ENCODE measurements at places on chromosomes 3 and 15.

DNA sequence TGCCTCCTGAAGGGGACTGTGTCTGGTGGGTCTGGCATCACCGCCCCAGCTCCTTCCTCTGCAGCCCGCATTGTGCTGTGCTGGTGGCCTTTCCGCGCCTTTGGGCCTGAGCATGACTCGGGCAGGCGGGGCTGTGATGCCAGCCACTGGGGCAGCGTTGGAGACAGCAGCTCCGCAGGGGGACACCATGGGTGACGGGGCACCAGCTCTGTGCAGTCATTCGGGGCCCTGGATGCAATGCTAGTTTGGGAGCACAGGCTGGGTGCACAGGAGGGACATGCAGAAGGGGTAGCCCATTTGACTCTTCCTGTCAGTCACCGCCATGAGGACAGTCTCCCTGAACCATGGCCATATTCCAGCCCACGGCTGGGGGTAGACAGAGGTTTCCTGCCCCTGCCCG, 83.8 kb upstream of the SNRPA1 start:
- DNase-seq, result no peak

GRCh38 chr15:92473756-92474155, 80.1 kb downstream of the ST8SIA2 start:
- DNase-seq, result no peak

GRCh38 chr15:32993285-32993684, 201.2 kb downstream of the FMN1 start:
- no peak for DNase-seq

GRCh38 chr15:59447367-59447766, 9.4 kb downstream of the FAM81A start:
- no peak for DNase-seq

- no peak for DNase-seq
Measured at GRCh38 chr3:7692866-7693265, 808.8 kb upstream of the LMCD1 start.

DNA sequence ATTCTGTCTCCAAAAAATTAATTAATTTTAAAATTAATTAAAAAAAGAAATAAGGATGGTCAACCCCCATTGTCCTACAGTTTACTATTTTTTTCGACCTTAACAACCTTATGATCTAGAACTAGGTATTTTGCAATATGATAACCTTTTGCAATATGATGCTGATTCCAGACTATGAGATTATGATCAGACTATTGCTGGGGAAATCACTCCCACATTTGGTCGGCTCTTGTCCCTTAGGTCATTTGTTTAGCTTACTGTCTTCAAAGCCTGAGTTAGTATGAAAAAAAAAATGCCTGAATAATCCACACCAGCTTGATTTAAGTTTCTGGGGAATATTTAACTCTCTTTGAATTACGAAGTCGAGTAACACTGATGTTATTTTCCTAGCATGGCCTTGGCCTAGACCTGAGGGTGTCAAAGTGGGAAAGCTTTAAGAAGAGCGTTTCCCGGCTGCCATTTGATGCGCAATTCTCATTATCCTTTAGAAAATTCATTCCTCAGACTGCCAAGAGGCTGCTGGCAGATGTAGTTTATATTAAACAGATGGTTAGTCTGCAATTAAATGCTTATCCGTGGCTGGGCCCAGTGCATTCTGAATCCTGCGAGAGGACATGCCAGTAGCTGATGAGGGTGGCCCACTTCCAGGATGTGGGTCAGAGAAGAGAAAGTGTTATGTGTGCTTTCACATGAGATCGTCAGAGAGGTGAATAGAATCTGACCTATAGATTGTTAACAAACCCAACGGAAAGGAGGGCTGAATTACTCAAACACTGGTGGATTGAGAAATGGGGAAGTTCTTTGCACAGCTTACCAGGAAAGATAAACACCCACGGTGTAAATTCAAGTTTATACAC, 496.0 kb upstream of the THBS1 start:
- no peak for DNase-seq

GRCh38 chr3:127732303-127732702, 59.6 kb downstream of the ABTB1 start:
- DNase-seq, result no peak

DNA sequence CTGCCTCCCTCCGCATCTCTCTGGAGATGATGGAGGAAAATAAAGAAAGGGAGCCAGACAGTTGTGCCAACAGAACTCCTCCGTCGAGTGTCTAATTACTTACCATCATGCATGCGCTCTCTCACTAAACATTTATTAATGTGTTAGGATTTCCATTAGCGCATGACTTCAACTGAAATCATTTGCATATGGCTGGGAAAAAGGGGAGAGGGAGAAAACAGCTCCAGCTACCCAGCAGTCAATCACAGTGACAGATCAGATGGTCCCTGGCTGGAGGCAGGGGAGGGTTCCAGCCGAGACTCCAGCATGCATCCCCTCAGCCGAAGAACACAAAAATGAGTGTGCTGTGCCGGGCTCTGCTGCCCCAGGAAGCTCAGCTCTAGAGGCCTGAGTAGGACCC, 6.8 kb upstream of the RHO start:
- no peak for DNase-seq

- DNase-seq, result no peak
Measured at GRCh38 chr15:47762621-47763020, 45.3 kb downstream of the SEMA6D start.

- no peak for DNase-seq
Measured at GRCh38 chr3:126337980-126338651, 19.1 kb downstream of the KLF15 start.

DNA sequence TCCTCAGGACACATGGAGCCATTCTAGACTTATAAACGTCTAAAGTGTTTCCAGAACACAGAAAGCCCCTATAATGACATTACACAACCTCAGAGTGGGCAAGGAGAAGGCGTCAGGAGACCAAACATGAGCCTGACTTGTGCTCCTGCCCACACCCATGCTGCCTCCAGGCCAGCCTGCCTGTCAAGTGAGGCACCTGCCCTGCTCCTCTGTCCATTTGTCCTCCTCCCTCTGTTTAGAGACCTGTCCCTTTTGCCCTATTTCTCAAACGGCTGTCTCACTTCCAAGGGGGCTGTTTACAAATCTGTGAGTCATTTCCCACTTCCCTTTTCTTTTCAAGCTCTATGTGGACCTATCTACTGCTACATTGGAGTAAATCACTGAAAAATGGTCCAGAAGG, 21.0 kb downstream of the ZDHHC3 start:
- DNase-seq, result no peak

DNA sequence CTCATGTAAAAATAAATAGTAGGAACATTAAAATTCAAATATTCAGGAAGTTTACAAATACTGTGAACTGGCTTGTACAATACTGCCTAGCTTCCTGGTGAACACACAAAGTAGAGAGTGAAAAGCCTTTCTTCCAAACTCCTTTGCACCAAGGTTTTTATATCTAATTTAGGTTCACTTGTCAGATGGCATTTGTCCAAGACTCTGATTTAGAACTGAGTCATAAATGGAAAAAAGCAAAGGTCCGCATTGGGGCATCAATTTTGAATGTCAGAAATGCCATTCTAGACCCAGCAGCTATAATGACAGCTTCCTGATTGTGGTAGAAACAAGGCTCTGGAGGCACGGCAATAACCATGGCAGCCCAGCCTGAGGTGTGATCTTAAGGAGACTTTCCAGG, 160.7 kb downstream of the PDE8A start:
- DNase-seq, result no peak

DNA sequence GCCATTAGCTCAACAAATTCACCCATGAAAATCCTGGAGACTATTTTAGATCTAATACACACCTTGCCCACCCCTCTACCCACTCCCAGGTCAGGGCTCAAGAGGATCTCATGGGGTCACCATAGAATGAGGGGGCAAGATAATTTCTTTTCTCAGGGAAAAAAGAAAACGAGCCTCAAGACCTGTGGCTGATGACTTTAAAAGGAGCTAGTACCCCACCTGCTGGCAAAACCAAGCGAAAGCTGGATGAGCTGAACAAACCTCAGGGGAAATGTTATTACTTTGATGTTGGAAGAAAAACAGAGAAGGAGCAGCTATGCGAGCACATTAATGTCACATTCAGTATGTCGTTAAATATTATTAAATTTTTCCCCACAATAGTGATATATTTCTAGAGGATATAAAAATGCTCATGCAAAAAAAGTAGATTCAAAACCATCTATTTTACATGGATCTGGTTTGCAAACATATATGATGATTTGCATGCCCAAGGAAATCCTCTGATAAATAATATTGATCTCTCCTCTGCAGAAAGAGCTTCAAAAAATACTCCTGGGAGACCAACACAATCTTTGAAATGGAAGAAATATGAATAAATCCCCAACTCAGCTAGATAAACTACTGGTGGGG, 37.7 kb downstream of the PLD1 start:
- DNase-seq, result peak; percentile 64

Measured in SK-N-MC (cell line).